ENCODE measurements at places on chromosomes 5 and 9.

DNA sequence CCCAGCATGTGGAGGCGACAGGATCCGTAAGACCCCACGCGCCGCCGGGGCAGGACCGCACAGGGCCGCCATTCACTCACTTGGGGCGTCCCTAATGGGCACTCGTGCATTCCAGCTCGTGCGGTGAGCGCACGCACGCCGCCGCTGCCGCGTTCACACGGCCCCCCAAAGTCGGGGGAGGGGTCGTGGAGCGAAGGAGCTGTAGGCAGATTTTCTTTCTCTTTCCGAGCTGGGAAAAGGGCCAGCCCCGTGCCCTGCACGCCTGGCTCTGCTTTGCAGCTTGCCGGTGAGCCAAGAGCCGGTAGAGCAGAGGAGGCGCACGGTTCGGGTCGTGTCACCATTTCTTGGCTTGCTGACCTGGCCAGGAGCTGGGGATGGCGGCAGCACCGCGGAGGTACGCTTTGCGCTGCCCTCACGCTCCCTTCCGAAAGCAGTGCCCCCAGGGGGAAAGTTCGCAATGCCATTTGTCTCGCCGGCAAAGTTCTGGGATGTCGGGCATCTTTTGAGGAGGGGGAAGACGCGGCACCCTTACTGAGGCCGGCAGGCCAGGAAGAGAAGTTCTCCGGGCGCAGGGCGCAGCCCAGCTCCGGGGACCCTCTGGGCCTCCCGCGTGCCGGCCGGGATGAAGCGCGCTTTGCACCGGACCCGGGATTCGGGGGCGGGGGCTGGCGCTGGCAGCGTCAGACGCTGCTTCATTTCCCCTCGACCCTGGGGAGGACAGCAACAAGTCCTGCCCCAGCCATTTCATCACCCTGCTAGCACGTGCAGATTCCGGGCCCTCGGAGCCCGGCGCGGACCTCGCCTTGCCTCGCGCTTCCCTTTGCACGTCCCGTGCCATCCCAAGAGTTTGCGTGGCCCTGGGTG, 898 bp downstream of the STC2 start:
- no peak for DNase-seq

DNA sequence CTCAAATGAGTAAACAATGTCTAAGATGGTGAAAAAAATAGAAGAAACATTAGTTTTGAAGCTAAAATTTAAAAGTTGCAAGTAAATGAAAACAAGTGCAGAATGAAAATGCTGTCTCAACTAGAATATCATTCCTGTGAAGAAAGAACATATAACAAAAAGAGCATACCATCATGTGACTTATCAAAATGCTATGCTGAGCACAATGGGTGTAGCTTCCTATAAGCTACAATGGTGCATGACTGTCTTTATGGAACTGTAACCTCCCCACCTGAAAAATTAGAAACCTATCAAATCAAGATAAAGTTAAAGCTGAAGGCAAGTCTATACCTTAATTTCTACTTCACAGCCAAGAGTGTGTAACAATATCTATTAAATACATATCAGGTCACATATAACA, 192.0 kb downstream of the AP3B1 start:
- no peak for DNase-seq

DNA sequence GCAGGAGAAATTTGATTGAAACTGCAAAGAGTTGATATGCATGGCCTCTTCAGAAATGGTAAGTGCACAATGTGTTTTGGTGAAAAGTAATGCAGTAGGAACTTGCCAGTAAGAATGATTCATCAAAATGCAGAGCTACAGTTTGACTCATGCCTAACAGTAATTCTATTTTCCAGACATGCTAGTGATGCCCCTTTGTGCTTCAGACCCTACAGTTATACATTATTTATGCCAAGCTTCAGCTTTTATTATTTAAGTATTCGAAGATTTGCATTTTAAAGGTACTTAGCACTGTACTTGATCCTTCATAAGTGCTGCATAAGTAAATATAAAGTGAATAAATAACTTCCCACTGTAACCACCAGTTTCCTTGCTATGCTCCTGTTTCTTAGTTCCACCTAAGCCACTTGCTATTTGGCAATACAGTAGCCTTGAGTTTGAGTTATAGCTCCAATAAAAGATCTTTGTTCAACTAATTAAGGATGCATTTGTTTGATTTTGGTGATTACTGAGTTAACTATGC, 3.6 kb upstream of the SPATA31E1 start:
- no peak for DNase-seq

GRCh38 chr9:113602126-113603047, 138.9 kb downstream of the RGS3 start:
- DNase-seq: no peak

DNA sequence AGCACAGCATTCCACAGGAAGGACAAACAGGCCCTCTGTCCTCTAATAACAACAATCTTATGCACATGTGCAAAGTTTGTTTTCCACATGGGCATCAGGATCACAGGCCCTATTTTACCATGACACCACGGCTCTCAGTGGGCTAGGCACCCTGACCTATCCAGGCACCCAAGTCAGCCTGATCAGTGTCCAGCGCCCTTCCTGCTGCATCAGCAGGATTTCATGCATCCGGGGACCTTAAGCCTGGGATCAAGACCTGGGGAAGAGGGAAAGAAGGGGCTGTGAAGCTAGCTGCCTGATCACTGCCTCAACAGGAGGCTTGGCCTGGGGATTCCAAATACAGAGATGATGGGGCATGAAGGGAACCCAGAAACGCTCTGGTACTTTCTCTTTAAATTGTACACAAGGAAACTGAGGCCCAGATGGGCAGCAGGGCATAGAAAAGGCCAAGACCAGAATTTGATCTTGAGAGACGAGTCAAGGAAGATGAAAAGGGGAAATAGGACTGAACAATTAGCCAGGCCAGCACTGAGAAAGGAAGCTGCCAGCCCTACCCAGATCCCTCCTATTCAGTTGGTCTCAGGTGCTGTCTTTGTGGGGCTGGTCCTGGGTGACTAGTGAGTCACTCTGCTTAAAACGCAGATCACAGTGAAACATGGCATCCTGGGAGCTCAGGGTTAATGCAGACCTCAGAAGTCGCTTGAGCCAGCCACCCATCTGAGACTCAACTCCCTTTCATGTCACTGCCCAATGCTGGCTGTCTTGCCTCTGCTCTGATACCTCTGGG, 57.9 kb downstream of the SHB start:
- DNase-seq: no peak

- no peak for DNase-seq
Measured at GRCh38 chr9:131227959-131228460, 48.3 kb downstream of the FAM78A start.

GRCh38 chr5:79844571-79844970, 146.5 kb downstream of the MTX3 start:
- DNase-seq: no peak

DNA sequence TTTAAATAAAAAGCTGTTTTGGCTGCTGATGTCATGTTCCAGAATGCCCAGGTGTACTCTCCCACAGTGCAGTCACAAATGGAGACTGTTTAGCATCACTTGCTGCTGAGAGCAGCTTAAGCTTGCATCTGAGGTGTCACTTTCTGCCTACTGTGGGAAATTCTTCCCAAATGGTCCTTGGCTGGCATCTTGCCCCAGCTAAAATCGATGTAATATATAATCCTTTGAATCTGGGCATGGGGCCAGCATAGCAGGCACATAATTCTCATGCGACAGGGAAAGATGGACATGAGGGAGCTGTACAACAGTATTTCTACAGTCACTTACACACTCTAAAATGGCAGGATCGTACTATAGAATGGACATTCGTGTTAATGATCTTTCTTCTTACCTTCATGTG, 144.3 kb downstream of the MACIR start:
- DNase-seq: no peak

DNA sequence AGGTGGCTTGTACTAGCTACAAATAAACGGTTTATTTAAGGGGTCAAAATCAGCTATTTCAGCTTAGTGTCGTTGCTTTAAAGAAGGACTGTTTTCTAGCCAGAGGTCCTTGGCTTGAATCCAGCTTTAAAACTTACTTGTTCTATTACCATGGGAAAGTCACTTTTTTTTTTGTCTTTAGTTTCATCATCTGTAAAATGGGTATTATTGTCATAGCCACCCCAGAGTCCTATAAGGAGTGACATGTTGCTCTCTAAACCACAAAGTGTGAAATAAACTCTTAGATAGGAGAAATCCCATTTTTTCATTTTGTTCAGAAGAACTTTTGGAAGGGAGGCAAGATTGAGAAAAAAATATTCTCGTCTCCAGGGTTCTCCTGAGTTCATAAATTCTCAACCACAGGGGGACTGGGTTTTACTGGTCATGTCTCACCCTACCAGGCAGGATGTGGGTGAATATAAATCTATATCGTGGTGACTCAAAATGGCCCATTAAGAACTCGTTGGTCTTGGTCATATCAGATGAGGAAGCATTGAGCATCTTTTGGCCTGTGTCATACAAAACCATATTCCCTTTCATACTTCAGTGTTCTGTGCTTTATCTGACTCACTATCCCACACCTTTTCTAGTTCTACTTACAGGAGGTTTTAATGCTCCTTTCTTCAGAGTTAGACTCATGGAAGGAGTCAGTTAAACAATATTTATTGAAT, 202.7 kb upstream of the NR3C1 start:
- no peak for DNase-seq

DNA sequence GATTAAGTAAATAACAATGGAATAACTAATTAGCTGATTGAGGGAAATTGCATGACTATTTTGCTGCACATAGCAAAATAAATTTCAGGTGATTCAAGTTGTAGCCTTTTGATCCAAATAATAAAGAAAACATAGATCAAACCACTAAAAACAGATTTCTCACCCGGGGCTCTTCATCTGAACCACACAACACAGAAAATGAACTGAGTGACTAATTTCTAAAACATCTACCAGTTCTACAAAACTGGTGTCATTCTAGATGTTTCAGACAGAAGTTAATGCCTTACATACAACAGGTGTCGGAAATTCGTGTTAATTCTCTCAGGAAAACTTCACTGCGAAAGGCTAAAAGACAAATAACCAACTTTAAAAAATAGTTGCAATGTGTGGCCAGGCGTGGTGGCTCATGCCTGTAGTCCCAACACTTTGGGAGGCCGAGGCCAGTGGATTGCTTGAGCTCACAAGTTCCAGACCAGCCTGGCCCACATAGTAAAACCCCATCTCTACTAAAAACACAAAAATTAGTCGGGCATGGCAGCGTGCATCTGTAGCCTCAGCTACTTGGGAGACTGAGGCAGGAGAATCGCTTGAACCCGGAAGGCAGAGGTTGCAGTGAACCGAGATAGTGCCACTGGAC, 6.9 kb downstream of the PROP1 start:
- DNase-seq: no peak

GRCh38 chr9:92970467-92970923, 23.2 kb downstream of the FGD3 start:
- no peak for DNase-seq

DNA sequence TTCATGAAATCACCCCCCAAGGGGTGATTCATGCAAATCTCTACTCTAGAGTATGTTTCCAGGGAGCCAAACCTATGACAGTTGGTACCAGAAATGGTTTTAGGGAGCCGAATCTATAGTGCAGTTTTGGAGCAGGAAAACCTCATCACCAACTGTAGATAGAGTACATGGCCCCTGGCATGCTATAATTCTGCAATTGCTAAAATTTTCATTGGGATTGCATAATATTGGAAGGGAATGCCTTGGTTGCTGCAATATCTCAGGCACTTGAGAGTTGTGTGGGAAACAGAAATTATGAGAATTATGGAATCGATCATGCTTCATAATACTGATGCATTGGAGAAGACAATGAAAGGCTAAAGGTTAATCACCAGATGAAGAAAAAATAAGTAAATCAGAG, 148.2 kb upstream of the PLPPR1 start:
- no peak for DNase-seq

- DNase-seq: no peak
Measured at GRCh38 chr9:72858089-72858912, 94.6 kb downstream of the ALDH1A1 start.

DNA sequence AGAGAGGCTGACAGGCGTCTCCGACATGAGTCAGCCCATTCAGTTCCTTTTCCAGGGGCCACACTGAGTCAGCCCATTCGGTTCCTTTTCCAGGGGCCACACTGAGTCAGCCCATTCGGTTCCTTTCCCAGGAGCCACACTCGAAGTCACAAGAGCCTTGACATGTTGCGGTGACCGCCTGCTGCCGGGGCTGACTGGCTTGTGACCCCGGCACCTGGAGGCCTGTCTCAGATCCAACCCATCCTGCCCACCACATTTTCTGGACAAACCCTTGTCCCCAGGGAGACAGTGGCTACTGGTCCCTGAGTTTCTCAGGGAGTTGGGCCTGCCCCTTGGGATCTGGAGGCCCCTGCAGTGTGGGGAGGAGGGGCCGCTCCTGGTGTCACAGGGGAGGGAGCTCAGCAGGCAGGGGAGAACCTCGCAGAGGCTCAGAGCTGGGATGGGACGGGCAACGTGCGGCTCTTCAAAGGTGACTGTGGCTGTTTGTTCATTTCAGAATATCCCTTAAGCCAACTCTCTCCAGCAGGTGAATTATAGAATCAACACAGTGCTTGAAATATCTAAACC, 40.5 kb upstream of the LPCAT1 start:
- DNase-seq: no peak

GRCh38 chr5:133818031-133818431, 150.4 kb downstream of the C5orf15 start:
- DNase-seq: no peak

- no peak for DNase-seq
Measured at GRCh38 chr9:95143591-95144561, 173.6 kb downstream of the FANCC start.

GRCh38 chr5:74148321-74148720, 492.2 kb downstream of the ENC1 start:
- no peak for DNase-seq

GRCh38 chr5:62576570-62577170, 1.9 kb upstream of the LRRC70 start:
- no peak for DNase-seq

DNA sequence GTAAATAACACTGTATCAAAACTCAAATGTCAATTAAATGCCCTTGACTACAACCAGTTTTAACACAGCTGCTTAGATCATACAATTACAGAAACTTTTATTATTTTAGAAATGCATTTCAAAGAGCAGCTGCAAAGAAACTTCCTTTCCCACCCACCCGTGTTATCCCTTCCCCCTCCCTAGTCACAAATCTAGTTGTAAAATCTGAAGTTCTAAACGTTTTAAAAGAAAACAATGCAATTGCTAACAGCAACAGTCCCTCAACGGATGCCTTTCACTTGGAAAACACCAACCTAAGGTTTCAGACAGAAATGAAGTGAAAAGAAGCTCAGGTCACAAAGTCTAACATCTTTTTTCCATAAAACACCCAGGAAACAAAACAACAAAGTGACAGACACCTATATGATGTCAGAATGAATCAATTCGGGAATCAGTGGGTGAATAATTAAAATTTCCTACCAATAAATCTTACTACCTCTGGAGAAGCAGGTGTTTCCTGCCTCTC, 100.3 kb downstream of the FBXW11 start:
- no peak for DNase-seq

DNA sequence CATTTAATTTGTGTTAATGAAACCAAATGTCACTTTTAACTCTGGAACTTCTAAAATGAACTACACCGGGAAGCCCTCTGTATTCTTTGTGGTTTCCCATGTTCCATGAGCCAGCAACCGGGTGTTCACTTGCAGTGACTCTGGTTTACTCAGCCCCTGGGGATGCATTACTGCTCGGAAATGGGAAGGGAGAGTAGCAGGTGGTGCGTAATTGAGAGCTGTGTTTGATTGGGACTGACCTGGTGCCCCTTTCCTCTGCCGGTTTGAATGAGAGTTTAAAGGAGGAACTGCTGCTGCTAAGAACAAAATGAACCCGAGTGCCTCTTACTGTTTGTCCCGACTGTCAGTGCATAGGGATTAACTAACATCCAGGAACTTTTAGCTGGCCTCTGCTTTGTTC, 100.1 kb upstream of the DHFR start:
- no peak for DNase-seq

GRCh38 chr5:158720281-158720680, 379.4 kb downstream of the EBF1 start:
- DNase-seq: no peak

GRCh38 chr5:41893074-41893851, 10.9 kb upstream of the RIMOC1 start:
- no peak for DNase-seq

Measured in T-helper 17 cell (primary cell).